ENCODE measurements at places on chromosomes 13 and 19. TPM values are rescaled to one million over a fixed set of nuclear protein-coding genes. Genes with fewer than 3 reads are reported as not detected.
A peak's percentile ranks its signal among the peaks of the same experiment; 100 is the strongest.

GRCh38 chr19:4436231-4436630, 21.4 kb downstream of the UBXN6 start:
- no peak for DNase-seq

DNA sequence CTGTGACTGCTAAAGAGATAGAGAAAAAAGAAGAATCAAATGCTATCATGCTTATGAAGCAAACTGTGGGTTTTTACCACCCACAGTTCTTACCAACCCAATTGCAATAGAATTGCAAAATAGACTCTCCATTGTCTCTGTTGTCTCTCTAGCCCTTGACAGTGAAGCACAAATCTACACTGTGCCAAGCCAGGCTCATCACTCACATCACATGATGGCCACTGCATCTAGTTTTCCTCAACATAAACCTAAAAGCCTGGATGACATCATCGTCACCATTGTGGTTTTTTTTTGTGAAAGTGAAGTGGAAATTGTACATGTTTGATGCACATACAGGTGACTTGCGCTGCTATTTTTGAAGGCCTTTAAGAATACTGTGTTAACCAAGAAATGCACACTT, 56.1 kb downstream of the KL start:
- no peak for DNase-seq

- no peak for DNase-seq
Measured at GRCh38 chr13:23680845-23681669, 110.8 kb downstream of the TNFRSF19 start.

The P2RY11 gene
- 17.8 TPM for total RNA-seq

The NKG7 gene
- 7.4 TPM for total RNA-seq

GRCh38 chr13:29594303-29594709, 1.2 kb downstream of the SLC7A1 start:
- no peak for DNase-seq

The CRX gene
- total RNA-seq: not detected

GRCh38 chr19:1356508-1356865, 27.2 kb upstream of the NDUFS7 start:
- DNase-seq: no peak

The NLRP9 gene
- not detected for total RNA-seq

- DNase-seq: no peak
Measured at GRCh38 chr13:78829821-78830220, 170.9 kb upstream of the OBI1 start.

The ZSWIM9 gene
- 10.7 TPM for total RNA-seq

The GSX1 gene
- total RNA-seq: not detected

GRCh38 chr13:98214008-98214643, 37.1 kb upstream of the RNF113B start:
- no peak for DNase-seq

GRCh38 chr19:39145180-39145953, 19.8 kb downstream of the PAK4 start:
- DNase-seq: no peak

GRCh38 chr19:1392407-1392806, 8.7 kb downstream of the NDUFS7 start:
- no peak for DNase-seq

The PPM1N gene
- 2.2 TPM for total RNA-seq

The PRKCG gene
- 0.09 TPM for total RNA-seq

DNA sequence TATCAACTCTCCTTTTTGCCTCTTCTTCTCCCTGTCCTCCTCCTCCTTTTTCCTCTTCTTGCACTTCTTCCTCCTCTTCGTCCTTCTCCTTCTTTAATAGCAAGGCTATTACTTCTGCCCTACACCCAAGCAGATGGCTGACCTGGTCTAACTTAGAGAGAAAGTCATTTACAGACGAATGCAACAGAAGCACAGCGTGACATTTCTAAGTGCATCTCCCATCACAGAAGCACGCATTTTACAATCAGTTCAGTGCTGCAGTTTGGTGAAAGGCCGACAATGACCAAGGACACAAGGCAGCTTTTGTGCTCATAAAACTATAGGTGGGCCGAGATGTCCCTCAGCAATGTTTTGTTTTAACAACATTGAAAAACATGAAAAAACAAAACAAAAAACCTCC, 231.5 kb downstream of the FGF14 start:
- no peak for DNase-seq

The ONECUT3 gene
- total RNA-seq: 6.3 TPM

DNA sequence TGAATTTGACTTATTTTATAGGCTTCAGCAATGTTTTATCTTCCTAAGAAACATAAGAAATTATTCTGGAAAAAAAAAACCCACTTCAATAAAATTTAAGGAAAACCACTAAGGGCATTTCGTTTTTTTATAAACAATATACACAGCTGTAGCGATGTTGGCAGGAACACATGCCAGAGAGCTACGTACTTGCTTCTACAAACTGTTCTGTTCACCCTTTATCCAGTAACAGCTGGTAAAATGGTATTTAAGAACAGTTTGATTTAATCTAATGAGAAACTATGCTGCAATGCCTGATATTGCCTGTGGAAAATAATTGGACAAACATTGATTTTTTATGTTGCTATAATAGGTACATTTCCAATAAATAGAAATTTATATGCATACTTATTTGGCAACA, 137.2 kb upstream of the DACH1 start:
- DNase-seq: no peak

GRCh38 chr19:45637890-45638667, 1.1 kb downstream of the EML2 start:
- peak; percentile 49 for DNase-seq

The SLC5A5 gene
- not detected for total RNA-seq

GRCh38 chr19:48490981-48491792, 20.4 kb downstream of the LMTK3 start:
- DNase-seq: no peak

The MAST1 gene
- total RNA-seq: 0.83 TPM

DNA sequence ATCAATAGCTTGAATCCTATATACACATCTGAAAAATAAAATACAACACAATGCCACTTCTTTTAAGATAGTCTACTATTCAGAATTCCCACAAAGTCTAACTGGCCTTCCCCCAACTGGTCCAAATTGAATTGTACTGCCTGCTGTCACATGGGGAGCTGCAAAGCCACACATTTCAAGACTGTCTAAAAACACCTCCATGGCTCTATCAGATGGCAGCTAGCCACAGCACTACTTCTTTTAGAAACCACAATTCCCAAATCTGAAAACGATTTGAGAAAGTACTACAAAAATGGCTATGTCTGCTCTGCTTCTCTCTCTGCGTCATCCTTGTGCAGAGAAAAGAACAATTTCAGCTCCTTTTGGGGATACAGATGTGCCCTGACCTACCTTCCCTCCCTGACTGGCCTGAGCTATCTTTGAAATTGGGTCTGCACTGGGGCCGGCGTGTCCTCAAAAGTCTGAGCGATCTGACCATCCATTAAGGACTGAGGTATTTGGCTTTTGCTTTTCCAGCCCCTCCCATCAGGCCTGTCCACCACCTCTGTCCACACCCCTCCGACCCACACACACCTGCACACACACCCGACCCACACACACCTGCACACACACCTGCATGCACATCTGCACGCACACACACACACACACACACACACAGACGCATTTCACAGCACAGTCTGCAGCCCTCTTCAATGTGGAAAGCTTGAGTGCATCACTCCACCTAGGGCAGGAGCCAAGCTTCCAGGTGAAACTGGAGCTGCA, 68.6 kb upstream of the IPO5 start:
- no peak for DNase-seq

DNA sequence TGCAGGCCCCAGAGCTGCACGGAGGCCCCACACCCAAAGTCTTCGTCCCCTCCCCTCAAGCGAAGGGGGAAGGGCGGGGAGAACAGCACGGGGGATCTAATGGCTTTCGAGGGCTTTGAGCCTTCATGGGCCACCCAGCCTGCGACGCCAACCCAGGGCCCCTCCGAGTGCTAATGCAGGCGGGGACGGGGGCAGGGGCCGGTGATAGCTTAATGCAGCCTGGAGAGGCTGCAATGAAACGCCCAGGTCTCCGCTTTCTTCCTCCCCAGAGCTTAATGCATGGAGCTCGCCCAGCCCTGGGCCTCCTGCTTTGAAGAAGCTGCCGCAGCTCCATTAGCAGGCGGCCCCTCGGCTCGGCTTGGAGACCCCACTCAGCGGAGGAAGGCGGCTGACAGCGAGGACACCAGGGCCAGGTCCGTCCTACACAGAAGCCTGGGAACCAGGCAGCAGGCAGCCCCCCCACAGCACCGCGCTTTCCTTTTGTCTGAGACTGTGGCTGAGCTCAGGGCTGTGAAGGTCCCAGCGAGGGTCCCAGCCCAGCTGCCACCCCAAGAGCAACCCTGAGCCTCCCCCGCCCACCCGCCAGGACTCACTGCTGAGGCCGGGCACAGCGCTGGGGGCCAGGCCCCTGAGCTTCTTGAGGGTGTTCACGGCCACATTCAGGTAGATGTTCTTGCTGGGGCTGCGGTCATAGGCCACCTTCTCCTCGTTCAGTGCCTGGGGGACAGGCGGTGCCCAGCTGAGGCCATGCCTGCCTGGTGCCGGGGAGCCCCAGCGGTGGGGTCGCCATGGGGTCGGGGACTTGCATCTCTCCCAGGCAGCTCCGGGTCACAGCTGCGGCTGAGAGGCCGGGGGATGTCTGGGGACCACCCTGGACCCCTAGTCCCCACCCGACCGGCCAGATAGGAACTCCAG, 7.5 kb upstream of the ATP8B3 start:
- no peak for DNase-seq

DNA sequence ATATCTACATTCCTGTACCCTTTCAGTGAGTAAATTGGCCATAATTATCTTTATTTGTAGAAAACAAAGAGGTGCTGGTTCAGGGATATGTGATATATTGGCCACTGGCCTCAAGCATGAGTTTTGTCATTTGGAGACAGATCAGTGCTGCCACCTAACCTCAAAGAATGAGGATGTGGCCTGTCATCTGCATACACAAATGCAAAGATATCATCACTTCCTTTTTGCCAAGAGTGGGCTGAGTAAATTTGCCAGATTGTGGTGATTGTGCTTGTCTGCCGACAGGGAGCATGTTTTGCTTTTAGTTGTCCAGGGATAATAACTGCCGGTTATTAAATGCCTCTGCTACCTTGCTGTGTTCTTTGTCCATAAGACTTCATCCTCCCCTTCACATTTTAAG, 44.2 kb downstream of the WASF3 start:
- DNase-seq: no peak

The TMEM38A gene
- total RNA-seq: 4.3 TPM

DNA sequence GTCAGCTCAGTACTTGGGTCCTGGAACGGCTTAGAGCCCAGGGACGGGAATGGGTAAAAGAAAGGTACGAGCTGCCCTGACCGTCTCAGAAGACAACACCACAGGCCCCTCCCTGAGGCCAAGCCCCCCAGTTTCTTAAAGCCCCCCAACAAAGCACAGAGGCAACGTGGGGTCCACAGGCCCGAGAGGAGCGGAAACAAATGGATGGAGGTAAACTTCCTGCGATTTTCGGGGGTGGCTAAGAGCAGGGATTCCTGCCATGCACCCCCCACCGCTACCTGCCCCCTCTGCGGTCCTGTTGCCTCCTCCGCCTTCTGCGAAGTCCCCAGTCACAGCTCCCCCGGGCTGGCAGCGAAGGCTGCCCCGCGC, 48.2 kb downstream of the PTPRS start:
- no peak for DNase-seq

- DNase-seq: no peak
Measured at GRCh38 chr13:106464076-106464475, 71.4 kb downstream of the EFNB2 start.

DNA sequence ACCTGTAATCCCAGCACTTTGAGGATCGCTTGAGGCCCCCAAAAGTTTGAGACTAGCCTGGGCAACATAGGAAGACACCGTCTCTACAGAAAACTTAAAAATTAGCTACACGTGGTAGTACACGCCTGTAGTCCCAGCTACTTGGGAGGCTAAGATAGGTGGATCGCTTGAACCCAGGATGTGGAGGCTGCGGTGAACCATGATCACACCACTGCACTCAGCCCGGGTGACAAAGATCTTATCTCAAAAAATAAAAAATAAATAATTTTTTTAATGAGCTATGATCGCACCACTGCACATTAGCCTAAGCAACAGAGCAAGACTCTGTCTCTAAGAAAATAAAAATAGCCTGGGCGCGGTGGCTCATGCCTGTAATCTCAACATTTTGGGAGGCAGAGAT, 6.6 kb downstream of the RCBTB2 start:
- no peak for DNase-seq

The AMH gene
- total RNA-seq: 5.1 TPM

The MEIS3 gene
- 5.7 TPM for total RNA-seq

DNA sequence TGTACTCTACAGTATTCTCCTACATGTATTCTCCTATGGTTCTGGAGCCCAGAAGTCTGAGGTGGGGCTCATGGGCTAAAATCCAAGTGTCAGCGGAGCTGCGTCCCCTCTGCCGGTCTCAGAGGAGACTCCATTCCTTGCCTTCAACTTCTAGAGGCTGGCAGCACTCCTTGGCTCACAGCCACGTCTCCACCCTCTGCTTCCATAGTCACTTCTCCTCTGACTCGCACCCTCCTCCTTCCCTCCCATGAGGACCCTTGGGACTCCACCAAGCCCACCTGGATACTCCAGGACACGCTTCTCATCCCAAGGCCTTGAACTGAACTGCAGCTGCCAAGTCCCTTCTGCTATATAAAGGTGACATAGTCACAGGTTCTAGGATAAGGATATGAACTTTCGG, 27.8 kb downstream of the DHRS12 start:
- DNase-seq: no peak

- DNase-seq: no peak
Measured at GRCh38 chr13:31110617-31111016, 51.1 kb downstream of the HSPH1 start.

GRCh38 chr13:24038841-24039330, 121.6 kb upstream of the SPATA13 start:
- no peak for DNase-seq

The TUBGCP3 gene
- total RNA-seq: 27.2 TPM

The SLC25A41 gene
- 0.72 TPM for total RNA-seq

The ZNF492 gene
- 0.14 TPM for total RNA-seq

- DNase-seq: no peak
Measured at GRCh38 chr13:21749410-21749809, 78.5 kb downstream of the FGF9 start.

The CASP14 gene
- not detected for total RNA-seq

DNA sequence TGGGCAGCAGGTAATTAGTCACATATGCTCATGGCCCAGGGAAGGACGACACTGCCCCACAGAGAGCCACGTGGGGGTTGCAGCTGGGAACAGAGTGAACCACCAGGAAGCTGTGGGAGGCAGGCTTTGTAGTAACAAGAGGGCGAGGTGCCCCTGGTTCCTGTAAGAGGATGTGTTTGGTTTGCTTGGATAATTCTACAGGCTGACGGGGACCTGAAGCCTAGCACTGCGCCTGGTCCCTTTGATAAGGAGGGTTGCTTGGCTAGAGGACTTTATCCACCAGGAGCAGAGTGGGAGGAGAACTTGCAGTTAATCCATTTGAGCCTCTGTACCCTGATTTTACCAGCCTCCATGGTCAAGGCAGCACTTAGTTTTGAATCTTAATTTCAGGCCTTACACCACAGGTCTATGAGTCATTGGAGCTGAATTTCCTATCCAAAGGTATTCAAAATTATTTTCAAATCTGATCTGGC, 67.4 kb upstream of the CLDN10 start:
- no peak for DNase-seq

DNA sequence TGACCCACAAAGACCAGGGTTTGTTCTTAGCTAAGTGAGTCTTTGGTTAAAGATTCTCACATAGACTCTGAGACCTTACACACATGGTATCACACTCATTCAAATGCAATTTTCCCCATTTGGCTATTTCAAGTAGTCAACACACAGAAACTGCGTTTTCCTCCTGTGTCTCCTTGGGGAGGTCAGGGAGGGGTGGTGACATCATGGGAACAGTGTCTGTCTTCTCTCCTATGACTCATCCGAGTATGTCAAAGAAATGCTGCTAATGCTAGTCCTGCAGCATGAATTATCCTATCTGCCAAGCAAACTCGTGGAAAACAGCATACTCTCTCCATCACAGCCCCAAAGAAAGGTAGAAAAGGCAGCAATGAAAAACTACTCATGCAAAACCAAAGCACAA, 100.2 kb downstream of the ENOX1 start:
- DNase-seq: peak; percentile 11
